AG09309 (cell line): ENCODE measurements at places on chromosomes 5 and 9.

- no peak for DNase-seq
These were observed 51.1 kb downstream of the ABHD17B start for GRCh38 chr9:71859939-71860338.

- peak; percentile 17 for DNase-seq
These were observed 98.4 kb upstream of the GNAQ start for GRCh38 chr9:78130004-78130403.

- DNase-seq, result no peak
These were observed 126.7 kb upstream of the SHB start for GRCh38 chr9:38195737-38196161.

- no peak for DNase-seq
These were observed 6.1 kb upstream of the ZNF510 start for GRCh38 chr9:96784021-96784420.

DNA sequence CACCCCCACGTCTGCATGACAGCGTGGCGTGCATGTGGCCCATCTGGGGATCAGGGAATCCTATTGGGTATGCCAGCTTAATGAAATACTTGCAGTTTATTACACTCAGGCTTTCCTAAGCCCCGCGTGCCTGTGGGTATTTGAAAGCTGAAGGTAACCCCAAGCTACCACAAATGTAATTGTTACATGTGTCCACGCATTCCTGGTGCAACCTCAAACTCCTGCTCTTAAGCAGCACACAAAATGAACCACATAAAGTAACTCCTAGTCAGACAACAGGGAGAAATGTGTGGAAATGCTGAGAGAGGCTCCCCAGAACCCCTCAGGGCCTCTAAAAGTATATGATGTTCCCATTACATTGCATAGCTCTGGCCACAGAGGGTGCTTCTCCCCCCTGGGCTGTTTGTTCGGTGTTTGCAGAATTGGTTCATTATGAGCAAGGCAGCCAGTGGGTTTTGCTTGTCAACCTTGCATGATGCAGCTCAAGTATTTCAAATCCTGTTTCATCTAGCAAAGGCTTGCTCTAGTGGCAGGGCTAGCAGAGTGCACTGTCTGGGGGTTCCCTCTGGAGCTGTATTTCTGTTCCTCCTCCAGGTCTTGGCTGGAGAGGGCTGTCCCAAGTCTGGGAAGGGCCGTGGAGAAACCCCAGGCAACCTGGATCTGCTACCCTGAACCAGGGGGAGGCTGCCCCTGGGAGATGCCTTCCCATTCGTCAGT lies 1.8 kb upstream of the DCANP1 start:
- peak; percentile 80 for DNase-seq

DNA sequence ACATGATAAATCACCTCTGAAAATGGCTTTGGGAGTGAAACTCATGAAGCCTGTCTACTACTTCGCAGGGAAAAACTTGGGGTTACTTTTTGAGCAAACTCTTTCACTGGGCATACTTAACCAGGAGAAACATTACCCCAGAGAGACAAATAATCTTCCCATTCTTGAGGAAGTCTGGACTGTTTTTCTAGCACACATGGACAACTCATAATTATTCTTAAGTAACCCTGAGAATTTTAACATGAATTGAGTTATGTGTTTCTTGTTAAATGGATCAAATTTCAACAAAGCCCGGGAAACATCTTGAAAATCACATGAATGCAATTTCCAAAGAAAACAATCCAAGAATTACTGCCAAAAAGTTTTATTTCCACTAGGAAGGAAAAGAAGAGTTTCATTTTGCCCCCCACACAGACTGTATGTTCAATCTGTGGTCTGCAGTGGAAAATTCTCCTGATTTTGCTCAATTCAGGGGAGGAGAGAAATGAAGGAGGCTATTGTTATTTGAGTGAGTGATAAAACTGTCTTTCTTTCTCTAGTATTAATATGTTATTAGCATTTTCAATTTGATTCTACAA lies 564.8 kb upstream of the CLINT1 start:
- DNase-seq, result no peak

DNA sequence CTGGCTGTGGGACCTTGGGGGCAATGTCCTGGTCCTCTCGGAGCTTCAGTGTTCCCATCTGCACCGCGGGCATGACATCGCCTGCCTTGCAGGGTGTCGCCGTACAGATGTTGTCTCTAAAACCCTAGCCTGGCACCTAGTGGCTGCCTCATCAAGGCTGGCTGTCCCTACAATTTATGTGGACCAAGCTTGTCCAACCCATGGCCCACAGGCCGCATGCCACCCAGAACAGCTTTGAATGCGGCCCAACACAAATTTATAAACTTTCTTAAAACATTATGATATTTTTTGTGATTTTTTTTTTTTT lies 18.3 kb upstream of the ASS1 start:
- DNase-seq, result no peak

DNA sequence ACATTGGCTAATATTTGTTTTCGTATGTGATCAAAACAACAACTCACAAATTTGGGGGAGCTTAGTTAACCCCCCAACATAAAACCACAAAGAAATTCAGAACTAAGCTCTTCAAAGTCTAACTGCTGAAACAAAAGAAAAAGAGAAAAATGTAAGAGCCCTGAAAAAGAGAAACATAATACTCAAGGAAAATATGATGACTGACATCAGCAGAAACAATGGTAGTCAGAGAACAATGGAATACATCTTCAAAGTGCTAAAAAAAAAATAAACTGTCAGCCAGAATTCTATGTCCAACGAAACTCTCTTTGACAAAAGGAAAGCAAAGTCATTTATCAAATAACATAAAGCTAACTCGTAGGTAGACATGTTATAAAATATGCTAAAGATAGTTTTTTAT lies 566.3 kb upstream of the GRAMD2B start:
- no peak for DNase-seq

DNA sequence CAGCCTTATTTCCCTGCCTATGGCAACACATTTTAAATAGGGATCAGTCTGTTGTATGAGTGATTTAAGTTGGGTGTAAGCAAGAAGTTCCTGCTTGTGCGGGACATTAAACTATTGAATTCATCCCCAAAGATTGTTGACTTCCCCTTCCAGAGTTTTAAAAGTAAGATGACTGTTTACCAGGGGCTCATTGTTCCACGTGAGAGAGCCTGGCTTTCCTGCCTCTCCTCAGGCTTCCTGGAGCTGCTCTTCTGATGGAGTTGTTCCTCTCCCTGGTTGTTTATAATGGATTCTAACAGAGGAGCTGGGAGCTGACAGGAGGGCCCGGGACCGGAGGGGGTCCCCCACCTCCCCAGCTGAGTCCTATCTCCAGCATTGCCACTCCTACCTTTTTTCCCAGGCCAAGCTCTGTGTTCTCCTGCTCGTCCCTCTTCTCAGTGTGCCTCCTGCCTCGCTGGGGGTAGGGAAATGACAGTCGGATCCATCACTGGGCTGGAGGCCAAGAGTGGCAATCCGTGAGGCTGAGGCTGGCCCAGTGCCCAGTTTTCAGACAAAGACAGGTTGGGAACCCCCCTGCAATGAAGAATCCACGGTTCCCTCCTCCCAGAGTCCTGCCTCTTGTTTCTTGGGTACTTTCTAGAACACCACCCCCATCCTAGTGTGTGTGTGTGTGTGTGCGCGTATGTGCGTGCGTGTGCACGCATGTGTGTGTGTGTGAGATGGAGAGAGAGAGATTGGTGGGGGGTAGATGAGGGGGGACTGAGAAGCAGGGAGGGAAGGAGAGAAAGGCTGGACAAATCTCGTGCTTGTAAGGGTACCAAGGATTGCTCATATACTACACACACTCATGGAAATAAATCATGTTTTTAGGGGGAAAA lies 123.7 kb upstream of the NFIB start:
- no peak for DNase-seq

DNA sequence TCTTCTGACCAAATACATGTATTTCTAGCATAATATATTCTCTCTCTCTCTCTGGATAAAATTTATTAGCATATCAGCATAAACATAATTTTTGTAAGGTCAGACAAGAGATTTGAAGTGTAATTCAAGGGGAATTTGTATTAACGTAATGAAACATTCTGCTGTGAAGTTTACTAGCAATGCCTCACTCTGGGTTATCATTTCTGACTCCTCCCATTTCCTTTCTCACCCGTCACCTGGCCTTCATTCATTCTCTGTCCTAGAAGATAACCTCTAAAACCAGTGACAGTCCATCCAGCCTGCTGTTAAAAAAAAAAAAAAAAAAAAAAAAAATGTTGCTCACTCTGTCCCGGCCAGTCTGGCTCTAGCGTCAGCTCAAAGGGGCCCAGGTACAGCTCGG lies 27.1 kb downstream of the GRAMD2B start:
- no peak for DNase-seq

DNA sequence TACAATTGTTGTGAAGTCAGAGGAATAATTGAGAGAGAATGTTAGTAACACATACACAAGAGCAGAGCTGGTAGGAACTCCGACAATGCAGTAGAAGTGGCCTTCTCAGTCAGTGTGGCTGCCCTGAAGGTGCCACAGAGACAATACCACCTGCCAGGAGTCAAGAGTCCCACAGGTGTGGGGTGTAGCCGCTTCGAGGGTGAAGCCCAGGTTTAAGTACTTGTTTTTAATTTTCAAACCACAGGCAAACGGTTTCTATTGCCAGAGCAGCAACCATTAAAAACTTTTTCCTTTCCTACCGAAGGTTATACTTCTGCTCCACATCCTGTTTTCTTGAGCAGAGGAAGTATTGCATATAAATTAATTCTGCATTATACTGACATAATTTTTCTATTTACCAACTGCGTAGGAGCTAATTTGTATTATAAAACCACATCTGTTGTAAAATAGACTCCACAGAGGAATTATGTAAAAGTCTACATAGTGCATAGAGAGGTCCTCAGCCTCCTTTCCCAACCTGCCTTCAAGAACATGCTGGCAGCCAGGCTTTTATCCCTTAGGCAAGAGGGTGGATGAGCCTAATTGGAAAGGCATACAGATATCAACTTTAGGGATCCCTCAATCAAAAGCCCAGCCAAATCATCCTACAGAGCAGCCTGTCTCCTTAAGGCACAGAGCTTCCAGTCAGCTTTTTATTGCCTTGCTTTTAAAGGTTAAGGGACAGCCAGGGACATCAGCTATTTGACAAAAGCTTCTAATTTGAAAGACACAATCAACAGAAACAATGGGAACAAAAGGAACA lies 12.9 kb upstream of the ACTBL2 start:
- no peak for DNase-seq

DNA sequence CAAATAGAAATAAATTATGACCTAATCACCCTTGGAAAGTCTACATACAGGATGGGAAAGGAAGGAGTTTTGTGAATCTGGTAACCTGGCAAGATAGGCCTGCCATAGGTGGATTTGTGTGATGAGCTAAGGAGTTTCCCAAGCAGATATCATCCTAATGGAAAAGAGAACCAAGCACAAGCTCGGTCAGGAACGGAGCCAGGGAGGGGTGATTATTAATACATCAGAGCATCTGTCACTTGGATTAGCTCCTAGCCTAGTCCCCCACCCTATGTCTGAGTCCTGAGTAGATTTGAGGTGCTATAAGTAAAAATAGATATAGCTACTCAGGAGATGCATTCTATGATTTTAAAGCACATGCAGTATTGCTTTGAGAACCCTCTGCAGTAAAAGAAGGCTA lies 57.3 kb upstream of the SMARCA2 start:
- DNase-seq, result no peak
